ENCODE measurements at places on chromosomes 11 and 22.

DNA sequence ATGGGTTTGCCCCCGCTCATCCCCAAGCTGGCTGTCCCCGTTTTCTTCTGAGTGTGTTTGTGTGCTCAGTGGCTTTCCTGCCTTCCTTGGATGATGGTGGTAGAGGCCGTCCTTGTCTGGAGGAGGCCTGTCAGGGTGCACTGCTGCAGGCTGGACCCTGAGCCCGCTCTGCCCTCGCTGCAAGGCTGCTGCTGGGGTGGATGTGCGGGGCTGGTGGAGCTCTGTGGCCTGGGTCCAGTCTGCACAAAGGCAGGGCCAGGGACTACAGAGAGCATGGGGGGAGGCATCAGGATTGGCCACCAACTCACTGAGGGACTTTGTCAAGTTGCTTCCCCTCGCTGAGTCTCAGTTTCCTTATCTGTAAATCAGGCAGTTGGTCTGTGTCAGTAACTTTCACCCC lies 275.0 kb downstream of the KIRREL3 start:
- no peak for DNase-seq

- DNase-seq, result no peak
These were observed 63.2 kb upstream of the TOP3B start for GRCh38 chr22:22045571-22046335.

GRCh38 chr11:78350646-78351165 lies 66.9 kb downstream of the GAB2 start:
- no peak for DNase-seq

GRCh38 chr11:60078745-60079144 lies 9.7 kb upstream of the MS4A2 start:
- no peak for DNase-seq

- DNase-seq, result no peak
These were observed 192.3 kb downstream of the CADM1 start for GRCh38 chr11:115311949-115312348.

DNA sequence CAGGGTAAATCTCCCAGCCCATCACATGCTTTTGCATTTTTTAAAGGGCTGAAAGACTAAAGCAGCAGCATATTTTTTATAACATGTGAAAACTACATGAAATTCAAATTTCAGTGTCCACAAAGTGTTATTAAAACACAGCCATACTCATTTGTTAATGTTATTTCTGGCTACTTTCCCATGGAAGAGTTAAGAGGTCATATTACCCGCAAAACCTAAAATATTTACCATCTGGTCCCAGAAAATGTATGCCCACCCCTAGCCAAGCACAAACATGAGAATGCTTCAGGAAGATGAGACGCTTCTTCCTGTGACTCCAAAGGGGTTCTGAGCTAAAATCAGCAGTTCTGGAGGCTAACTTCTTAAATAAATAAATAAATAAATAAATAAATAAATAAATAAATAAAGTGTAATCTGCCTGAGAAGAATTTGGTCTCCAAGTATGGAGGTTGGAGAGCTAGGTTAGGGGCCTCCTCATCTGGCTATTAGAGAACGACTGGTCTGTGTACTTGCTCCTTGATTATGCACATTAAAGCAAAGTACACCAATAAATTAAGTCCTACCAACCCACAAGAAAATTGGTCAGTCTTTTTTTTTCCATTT lies 9.7 kb downstream of the IMMP1L start:
- DNase-seq, result no peak

GRCh38 chr11:4480577-4481239 lies 1.7 kb upstream of the OR52K1 start:
- no peak for DNase-seq

GRCh38 chr11:72951193-72951592 lies 137.0 kb downstream of the ATG16L2 start:
- no peak for DNase-seq

DNA sequence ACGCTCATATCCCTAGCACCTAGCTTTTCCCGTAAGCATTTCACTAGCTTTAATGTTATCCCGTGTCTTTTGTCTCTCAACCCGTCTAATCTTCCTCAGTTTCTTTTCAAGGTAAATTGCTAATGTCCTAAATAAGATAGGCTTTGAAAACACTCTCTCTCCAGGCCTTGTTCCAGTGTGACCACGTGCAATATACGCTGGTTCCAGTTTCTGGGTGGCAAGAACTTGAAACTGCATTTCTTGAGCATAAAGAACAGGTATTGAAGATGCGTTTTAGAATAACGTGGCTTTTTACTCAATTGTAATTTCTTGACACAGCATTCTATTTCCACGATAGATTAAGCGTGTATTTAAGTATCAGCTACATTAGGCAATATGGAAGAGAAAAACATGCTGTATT lies 1.1 kb downstream of the CDC45 start:
- DNase-seq, result no peak

GRCh38 chr11:45102810-45103621 lies 43.4 kb upstream of the PRDM11 start:
- DNase-seq, result peak; percentile 44

DNA sequence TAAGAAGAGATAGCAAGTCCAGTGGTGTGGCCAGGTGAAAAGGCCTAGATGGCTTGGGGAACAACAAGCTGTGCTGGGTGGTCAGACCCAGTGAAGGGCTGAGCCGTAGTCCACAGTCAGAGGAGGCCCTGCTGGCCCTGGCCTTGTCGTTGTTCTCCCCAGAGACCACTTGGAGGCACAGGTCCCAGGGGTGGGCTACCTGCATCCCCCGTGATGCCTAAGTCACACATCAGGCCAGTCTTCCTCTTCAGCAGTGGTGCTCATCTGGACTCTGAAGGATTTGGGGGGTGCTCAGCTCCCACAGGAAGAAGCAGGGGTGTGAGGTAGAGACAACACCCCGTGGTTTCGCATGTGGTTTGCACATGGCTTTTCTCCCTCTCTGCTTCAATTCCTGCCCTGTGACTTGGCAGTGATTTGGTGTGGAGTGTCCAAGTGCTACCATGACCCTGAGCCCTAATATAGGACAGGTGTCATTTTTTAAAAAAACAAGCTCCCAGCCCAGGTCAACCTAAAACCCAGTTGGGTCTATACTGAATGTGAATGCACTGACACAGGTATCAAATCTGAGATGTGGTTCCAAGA lies 51.0 kb downstream of the ALX4 start:
- no peak for DNase-seq

- peak; percentile 47 for DNase-seq
These were observed 1.4 kb downstream of the TMEM109 start for GRCh38 chr11:60915248-60915914.

DNA sequence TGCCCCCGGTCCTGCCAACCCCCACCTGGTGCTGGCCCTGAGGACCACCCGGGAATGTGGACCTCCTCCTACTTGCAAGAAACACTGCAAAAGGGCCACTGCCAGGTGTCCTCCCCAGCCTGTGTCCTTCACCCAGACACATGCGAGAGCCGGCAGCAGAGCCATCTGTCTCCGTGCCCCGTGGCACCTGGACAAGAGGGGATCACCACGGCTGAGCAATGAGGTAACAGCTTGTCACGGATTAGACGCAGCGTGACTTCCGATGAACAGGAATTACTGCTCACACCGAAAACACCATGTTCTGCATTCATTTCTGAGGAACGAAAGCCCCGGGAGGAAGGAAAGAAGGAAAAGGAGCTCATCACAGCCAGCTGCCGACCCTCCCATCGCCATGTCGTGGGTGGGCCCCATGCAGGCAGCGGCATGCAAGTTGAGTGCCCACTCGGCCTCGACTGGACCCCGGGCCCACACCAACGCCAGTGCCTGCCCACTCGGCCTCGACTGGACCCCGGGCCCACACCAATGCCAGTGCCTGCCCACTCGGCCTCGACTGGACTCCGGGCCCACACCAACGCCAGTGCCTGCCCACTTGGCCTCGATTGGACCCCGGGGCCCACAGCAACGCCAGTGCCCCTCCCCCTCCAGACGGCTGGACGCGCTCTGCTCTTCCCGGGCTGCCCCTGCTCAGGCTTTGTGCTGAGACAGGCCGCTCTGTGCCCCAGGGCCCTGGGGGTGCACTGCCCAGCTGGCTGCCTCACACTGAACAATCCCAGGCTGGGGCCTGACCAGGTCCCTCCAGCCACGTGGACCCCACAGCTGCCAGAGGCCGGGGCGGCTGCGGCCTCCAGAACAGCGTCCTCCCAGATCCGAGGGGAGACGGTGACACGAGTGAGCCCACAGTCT lies 22.0 kb downstream of the CHID1 start:
- no peak for DNase-seq

DNA sequence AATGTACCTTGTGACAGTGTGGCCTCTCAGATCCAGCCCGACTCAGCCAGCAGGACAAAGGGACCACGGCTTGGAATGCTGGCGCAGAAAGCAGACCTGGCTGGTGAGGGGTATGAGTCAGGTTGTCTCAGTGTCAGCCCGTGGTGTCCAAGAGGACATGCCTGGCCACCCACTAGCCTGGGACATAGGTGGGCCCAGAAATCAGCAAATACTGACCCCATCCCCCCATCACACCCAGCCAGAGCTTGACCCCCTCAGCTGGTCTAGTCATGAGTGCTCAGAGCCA lies 4.5 kb downstream of the BANF1 start:
- DNase-seq, result no peak

DNA sequence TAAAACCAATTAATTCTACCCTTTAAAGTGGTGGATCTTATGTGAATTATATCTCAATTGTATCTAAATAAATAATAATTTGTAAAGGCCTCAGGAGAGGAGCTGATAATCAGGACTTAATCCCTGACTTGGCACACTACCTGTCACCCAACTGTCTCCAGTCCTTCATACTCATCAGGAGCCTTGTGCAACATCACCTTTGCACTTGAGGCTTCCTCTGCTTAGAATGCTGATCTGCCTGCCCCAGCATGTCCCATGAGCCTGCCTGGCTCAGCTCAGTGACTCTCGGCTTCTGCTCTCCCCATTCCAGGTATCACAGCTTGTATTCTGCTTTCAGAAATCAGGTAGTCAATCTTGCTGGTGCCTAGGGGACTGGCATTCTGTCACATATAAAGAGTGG lies 43.9 kb upstream of the PRODH start:
- DNase-seq, result no peak

DNA sequence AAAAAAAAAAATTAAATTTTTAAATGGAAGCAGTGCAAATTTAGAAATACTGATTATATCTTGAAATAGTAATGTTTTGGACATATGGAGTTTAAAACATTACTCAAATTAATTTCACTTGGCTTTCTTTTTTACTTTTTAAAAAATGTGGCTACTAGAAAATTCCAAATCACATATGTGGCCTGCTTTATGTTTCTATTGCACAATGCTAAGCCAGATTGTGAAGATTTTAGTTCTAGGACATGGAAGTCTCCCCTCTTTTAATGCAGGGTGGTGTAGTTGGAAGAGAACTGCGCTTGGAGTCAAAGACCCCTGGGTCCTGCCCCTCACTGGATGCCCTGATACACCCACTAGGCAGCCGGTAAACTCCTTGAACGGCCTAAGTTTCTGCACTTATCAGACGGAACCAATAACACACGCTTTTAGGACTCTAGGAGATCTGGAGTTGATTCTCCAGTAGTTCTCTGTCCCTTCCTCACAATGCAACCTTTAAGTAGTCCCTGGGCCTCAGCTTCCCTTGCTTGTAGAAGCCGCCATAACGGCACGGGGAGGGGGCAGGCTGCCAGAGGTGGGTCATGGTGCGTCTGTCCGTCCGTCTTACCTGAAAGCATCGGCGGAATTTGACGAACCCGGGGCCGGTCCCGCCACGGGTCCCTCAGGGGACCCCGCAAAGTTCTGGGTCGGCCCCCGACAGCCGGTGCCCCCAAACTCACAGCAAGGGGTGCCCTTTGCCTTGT lies 505 bp downstream of the FAM227A start:
- no peak for DNase-seq
